ENCODE measurements at places on chromosomes 2 and 18.
A peak's percentile ranks its signal among the peaks of the same experiment; 100 is the strongest.

- DNase-seq = no peak
Observed at GRCh38 chr18:31973929-31974546, 31.1 kb upstream of the TRAPPC8 start.

GRCh38 chr2:47309952-47310800, 92.8 kb upstream of the MSH2 start:
- no peak for DNase-seq

DNA sequence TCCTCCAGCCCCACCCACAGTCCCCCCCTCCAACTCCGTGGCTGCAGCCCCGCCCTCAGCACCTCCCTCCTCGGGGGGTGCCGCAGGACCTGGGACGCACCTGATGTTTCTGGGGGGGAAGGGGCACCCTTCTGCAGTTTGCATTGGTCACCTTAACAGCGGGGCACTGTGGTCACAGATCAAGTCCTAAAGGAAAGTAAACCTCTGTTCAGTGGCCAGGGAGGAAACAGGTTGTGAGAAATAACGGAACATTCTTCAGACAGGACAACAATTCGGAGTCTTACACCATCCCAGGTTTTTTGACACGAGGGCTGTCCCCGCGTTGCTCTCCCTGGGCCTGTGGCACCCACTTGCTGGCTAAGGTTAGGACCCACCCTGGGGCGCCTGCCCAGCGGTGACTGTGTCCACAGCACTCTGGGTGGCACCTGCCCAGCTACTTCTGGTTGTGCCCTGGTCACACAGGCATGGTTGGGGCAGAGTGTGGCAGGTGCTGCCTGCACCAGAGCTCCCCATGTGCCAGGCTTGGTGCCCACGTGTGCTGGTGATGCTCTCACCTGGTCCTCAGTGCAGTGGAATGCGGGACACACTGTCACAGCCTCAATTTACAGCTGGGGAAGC, 93.5 kb upstream of the OTOS start:
- DNase-seq = no peak

DNA sequence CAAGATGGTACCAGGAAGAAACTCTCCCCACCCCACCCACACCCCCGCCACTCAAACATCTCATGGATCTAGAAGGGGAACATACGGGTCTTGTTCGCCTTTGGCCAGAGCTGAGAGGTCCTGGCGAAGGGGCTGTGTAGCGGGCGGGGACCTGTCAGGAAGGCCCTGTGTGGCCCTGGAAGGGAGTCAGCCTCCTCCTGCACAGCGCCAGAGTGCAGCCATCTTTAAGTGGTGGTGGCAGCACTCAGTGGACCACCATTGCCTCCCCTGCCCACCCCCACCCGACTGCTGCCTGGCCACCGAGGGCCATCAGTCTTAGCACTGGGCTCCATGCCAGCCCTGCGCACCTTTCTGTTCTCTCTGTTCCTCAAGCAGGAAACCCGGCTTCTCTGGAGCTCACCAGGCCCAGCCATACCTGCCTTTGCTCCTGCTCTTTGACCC, 11.6 kb upstream of the FAHD2A start:
- no peak for DNase-seq

DNA sequence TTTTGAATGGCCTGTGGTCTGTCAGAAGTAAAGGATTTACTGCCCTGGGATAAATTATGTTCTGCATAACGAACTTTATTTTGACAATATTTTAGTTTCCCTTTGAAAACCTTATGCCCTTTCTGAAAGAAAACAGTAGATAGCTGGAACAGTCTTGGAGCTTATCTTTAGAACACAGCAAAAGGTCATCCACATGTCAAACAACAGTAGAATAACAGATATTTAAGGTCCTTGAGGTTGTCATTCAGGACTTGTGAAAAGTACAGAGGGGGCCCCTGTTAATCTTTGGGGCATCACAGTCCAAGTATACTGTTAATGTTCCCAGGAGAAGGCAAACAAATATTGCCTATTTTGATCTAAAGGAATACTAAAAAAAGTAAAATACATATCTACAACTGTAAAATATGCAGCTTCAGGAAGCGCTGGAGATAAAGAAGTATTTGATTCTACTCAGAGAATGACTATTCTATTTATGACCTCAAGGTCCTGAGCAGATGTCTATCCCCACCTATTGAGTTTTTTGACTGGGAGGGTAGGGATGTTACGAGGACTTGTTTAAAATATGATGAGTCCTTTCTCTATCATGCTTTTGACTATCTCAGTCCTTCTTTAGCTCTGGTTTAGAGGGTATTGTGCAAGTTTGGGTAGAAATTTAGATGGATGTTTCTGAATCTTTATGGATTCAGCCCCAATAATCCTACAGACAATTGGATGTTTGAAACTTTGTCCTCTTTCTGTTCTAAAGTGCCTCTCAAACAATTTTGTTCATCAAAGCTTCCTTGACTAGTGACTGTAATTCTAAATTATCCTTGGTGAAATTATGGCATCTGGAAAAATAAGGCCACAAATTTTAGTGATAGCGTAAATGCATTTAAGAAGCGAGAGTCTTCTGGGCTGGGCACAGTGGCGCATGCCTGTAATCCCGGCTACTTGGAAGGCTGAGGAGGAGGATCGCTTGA, 25.1 kb upstream of the TMEM214 start:
- no peak for DNase-seq

GRCh38 chr2:27133195-27133875, 1.1 kb downstream of the PREB start:
- DNase-seq = no peak

DNA sequence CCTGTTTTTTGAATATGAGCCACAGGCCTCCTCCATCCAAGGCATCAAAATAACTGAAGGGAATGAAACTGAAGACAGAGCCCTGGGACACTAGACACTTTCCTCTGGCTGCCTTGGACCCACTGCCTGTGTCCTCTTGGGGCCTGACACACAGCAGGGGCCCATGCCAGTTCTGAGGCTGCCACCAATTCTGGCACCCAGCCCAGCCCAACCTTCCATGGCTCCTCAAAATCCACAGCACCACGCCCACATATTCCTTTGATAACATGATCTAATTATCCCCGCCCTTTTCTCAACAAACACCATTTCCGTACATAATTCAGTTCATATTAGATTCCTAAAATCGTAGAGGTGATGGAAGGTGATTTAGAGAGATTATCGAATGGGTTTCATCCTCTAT, 64.2 kb downstream of the EMX1 start:
- DNase-seq = no peak

GRCh38 chr2:100743741-100744140, 76.2 kb upstream of the NPAS2 start:
- DNase-seq = no peak

- no peak for DNase-seq
Observed at GRCh38 chr2:62175728-62176127, 20.2 kb upstream of the B3GNT2 start.

DNA sequence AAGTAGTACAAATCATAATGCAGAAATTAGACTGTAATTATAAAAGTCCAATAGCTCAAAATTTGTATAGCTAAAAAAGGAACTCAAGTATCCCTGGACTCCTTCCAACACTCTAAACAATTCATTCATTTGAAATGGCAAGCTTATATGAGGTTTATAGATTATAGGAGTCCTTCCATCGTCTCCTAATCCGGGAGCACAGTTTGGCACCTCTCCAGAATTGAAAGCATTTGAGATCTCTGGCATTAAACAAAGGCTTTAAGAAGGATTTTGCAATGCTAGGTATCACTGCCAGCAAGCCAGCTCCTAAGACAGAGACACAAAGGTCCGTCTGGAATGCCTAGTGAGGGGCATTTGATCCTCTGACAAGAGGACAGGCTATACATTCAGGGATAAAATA, 90.9 kb downstream of the ACVR1 start:
- no peak for DNase-seq

GRCh38 chr2:30184035-30184434, 37.2 kb downstream of the YPEL5 start:
- DNase-seq = no peak

DNA sequence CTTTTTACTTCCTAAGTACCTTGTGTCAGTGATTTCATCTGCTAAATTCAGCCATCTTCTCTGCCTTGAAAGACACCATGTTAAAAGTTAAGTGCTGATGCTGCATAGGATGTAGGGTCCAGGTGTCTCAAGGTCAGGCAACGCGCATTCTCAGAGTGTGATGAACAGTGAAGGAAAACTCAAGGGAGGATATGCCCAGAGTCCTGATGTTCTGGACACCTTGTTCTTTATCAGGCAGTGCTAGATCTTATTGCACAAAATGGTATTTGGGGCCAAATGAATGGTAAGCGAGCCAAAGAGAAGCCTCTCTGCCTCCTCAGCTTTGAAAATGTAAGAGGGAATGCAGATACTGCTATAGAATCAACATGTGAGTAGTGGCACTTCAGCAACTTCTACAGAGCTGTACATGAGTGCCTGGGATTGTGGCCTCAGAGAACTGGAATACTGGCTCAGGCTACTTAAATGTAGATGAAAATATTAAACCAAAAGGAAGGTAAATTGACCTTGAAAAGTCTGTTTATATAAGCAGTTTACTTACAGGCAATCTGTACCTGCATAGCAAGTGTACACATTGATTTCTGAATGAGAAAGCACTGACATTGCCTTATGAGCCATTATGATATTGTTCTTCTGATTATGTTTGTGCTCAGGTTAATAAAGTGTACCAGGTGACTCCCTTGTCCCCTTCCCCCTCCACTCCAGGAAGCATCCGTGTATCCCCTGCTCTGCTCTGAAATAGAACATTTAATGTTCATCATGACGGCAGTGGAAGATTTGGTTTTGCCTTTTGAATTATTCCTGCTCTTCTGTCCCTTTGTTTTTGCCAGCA, 86.7 kb upstream of the RANBP2 start:
- DNase-seq = no peak

DNA sequence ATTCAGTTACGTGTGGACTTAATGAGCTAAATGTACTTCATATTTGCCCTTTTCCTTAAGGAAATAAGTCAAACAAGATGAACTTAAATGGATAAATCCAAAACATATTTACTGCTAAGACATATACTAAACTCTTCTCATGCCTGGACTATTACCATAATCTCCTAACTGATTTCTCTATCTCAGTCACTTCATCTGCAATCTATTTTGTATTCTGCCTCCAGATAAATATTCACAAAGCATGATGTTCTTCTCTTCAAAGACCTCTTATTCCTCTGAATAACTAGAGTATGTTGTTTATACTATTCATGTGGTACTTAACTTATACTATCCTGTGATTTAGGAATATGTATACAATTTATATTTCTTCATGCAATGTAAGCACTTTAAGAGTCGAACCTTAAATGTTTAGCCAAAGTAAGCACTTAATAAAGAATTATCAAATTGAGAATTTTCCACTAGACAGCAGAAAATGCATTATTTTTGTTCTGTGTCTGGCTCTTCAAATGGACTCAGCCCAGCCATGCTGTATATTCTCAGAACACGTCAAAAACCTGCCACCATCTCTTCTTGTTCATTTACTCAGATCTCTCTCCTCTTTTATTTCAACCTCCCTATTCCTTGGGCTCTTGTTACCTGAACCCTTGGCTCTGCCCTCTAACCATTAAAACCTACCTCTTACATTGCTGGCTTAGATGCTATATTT, 79.9 kb upstream of the ARHGAP28 start:
- no peak for DNase-seq

DNA sequence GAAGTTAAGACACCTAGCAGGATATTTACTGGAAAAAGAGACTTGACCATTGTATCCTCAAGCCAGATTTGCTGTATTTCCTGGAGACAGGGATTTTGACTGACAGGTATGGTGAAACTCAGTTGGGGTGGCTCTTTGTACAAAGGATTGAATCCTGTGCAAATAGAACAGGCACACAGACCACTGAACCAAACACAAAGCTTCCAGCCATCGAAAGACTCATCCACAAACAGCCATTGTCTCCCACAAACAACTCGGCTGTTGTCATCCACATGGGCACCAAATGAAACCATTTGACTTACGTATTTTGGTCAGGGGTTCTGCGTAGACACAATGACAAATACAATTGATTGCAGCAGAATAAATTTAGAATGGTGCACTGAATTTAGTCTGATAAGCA, 15.9 kb downstream of the RNF152 start:
- DNase-seq = no peak

- DNase-seq = no peak
Observed at GRCh38 chr2:239378918-239379640, 21.7 kb downstream of the HDAC4 start.

GRCh38 chr2:27282892-27283291, 663 bp downstream of the TRIM54 start:
- no peak for DNase-seq

GRCh38 chr2:16250466-16250865, 310.1 kb downstream of the MYCN start:
- DNase-seq = no peak

- DNase-seq = no peak
Observed at GRCh38 chr18:48216639-48217257, 192.4 kb downstream of the ZBTB7C start.

GRCh38 chr2:70965506-70965905, 12.9 kb upstream of the ANKRD53 start:
- DNase-seq = no peak

GRCh38 chr2:9474361-9475057, at the start of gene IAH1:
Gene IAH1, plus strand, starts transcription at chr2:9474551. Its CDS starts 16 bp downstream, at chr2:9474567.
- DNase-seq = peak; percentile 76

GRCh38 chr2:200155652-200156051, 150.8 kb upstream of the SPATS2L start:
- no peak for DNase-seq

DNA sequence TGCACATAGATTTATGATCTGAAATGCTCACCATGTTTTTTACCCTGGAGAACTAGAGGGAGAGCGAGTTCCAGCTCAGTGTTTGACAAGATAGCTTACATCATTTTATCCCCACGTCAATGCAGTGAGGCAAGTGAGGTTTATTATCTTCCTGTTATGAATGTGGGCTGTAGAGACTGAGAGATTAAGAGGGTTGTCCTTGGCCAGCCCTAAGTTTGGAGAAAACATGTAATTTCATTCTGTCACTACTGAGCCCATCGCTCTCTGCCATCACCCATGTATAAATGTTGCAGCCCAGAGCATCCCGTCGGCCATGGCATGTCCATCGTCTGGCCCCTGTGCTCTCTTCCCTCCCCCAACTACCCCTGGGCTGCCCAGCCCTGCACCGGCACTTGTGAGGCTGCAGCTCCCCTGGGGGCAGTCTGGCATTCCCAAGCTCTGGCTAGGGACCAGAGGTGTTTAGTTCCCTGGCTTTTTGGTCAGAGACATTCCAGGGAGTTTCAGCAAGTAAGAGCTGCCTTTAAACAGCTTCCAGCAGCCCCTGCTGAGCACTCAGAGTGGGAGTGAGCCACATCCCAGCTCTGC, 136.7 kb downstream of the ANTXR1 start:
- no peak for DNase-seq

DNA sequence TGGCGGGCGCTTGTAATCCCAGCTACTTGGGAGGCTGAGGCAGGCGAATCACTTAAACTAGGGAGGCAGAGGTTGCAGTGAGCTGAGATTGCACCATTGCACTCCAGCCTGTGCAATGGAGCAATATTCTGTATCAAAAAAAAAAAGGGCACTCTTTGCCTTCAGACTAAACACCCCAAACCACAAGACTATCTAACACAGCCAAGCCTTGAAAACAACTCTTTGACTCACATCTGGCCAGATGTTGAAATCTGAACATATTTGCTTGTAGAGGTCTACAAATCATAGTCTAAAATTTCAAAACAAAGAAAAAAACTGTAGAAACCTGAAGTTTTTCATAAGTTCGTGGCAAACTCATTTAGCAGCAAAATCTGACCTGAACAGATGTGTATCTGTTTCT, 94.9 kb downstream of the FAM161A start:
- no peak for DNase-seq

- no peak for DNase-seq
Observed at GRCh38 chr2:6384341-6384740, 481.4 kb downstream of the CMPK2 start.

Measured in activated naive CD4-positive, alpha-beta T cell (primary cell).